ENCODE measurements at places on chromosomes 2 and 18.

DNA sequence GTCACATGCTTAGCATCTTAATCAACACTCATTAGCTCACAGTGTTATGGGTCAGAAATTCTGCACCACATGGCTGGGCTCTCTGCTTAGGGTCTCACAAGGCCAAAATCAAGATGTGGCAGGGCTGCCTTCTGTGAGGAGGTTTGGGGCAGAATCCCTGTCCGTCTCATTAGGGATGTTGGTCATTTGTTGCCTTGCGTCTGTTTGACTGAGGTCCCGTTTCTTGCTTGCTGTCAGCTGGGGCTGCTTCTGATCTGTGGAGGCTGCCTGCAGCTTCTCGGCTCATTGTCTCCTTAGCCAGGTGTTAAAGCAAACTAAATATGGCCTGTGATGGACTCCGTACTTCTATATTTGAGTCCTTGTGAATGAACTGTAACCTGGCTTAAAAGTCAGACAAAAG is 146.5 kb downstream of the NDUFA10 start:
- DNase-seq: no peak

GRCh38 chr2:174846941-174847938 is 83.0 kb upstream of the CHRNA1 start:
- no peak for DNase-seq

GRCh38 chr2:83757329-83757728 is 701.8 kb downstream of the SUCLG1 start:
- DNase-seq: no peak

GRCh38 chr2:45778720-45779171 is 127.3 kb downstream of the PRKCE start:
- no peak for DNase-seq

GRCh38 chr18:35479911-35480586 is 17.7 kb downstream of the INO80C start:
- no peak for DNase-seq

- no peak for DNase-seq
Observed at GRCh38 chr18:306608-307255, 38.9 kb upstream of the THOC1 start.

DNA sequence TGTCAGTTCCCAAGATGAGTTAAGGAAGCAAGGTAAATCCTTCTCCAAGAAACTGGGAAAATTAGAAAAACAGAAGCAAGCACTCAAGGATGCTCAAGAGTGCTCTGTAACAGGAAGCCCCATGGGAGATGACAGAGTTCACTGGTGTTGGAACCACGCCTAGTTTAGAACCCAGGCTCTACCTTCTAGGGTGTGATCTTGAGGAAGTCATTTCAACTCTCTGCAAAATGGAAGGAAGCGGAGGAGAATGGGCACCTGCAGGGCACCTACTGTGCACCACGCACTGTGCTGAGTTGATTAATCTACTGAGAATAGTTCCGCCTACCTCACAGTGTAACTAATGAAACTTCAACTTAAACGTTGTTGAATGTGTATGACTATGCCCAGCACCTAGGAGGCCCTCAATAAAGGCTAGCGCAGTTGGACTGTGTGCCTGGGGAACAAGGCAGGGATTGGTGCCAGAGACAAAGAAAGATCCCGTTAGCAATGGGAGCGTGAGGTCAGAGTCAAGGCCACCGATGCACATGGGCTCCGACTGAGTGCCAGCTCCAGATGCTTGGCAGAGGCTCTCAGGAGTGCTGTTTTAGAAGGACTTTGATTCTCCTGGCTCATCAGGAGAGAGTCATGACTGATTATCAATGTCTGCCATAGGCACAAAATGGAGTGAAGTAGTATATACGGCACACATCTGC is 93.7 kb downstream of the MAPK4 start:
- no peak for DNase-seq

GRCh38 chr2:188668017-188668680 is 306.0 kb upstream of the COL3A1 start:
- no peak for DNase-seq

GRCh38 chr2:197601726-197602125 is 73.7 kb downstream of the RFTN2 start:
- peak; percentile 5 for DNase-seq

DNA sequence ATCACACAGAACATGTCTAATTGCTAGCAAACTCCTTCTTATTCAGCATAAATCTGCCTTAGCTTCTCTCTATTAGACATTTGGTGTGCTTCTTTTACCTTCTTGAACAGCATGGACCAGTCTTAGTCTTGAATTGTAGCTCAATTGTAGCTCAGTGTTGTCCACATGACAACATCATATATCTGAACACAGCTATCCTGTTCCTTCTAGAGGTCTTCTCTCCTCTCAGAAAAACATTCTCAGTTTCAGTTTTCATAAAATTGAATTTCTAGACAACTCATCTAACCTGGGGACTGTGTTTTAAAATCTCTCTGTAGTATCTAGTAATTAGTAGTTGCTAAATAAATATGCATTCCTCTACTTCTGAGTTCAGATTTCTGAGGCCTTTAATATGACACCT is 47.6 kb downstream of the CPO start:
- no peak for DNase-seq

DNA sequence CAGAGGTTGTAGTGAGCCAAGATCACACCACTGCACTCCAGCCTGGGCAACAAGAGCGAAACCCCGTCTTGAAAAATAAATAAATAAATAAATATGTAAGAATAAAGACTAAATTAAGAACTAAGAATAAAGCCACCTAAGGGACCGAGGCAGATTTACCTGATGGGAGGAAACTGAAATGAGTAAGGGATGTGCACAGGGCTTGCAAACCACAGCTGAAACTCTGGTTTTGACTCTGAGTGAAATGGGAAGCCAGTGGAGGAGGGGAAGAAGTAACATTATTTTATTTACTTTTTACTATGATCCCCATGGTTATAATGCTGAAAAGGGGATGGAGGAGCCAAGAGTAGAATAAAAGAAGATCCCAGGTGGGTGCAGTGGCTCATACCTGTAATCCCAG is 107.3 kb downstream of the CABYR start:
- DNase-seq: no peak

- DNase-seq: peak; percentile 82
Observed at GRCh38 chr2:195533771-195534642, 123.0 kb upstream of the SLC39A10 start.

DNA sequence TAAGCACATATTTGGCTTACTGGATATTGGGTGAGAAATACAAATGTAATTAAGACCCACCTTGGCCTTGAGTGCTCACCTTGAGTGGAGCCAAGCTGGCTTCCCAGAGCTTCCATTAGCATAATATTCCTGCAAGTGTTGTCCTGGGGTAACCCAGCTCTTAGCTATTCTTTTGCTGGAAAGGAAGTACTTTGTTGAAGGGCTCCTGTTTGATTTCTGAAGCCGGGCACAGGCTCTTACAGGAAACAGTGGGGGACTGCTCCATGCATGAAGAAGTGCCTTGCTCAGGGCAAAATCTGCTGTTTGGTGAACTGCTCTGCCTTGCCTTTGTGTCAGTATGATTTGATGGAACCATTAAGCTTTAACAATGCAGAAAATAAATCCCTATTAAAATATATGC is 325.4 kb downstream of the SMAD2 start:
- no peak for DNase-seq

- no peak for DNase-seq
Observed at GRCh38 chr18:66752733-66753132, 148.8 kb upstream of the CDH19 start.

- no peak for DNase-seq
Observed at GRCh38 chr2:27724905-27725701, 46.4 kb upstream of the MRPL33 start.

- no peak for DNase-seq
Observed at GRCh38 chr2:173446722-173447121, 92.0 kb downstream of the CDCA7 start.

GRCh38 chr18:24019641-24020331 is 5.2 kb downstream of the TTC39C start:
- DNase-seq: no peak

DNA sequence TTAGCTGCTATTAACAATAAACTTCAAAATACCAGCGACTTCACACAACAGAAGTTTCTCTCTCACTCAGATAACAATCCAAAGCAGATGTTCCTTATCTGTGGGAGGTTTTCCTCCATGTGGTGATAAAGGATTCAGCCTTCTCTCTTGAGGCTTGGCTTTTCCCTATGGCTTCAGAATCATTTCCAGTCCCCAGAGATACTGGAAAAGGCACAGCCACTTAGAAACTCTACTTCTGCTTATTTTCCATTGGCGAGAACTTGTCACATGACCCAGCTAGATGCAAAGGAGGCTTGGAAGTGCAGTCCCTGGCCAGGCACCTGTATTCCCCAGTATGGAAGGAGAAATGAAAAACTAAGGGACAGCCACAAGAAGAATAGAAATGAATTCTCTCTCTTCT is 344.8 kb downstream of the MTX2 start:
- DNase-seq: no peak

- no peak for DNase-seq
Observed at GRCh38 chr2:53265544-53266299, 501.9 kb upstream of the CHAC2 start.

DNA sequence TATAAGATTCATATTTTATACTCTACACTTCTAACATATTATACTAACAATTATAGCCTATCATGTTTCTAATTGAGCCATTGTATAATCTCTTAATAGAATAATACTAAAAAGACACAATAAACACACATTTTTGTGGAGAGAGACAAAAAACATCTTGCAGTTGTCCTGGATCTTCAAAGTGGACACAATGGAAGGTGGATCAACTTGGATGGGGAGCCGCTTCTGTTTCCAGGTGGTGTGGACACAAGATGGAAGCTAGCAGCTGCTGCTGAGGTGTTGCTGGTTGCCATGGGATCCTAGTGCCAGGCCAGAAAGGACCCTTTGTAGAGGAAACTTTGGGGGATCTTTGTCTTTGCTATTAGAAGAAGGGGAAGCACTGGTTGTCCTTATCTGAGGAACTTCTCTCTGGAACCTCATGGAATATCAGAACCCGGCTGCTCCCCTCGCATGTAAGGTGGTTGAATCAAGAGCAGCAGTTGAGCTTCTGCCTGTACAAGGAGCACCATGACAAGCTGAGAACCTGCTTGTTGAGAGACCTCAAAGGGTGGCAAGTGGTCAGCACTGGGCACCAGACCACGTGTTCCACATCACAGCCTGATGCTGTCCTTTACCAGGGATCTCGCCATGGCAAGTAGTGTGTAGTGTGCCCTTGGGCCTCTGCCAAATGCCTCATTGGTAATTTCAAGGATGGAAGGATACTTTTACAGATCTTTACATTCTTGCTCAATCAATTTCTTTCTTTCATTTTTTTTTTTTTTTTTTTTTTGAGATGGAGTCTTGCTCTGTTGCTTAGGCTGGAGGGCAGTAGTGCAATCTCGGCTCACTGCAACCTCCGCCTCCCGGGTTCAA is 232.2 kb downstream of the MYCN start:
- DNase-seq: no peak

DNA sequence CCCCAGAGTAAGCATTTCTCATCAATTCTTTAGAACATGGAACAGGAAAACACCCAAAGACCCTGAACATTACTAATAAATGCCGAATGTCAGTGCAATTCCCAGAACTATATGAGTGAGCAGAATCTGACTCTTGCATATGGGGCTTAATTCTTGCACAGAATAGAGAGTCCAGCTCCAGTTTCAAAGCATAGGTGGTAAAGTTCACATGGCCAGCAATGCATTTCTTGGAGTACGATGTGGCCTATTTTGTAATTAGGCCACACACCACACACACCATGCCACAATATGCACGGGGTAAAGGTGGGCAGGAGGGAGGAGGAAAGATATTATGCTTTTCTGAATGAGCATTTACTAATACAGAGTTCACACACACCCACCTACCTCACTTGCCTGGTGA is 56.5 kb downstream of the PLA2R1 start:
- DNase-seq: no peak

GRCh38 chr2:57569396-57569795 is 477.2 kb upstream of the VRK2 start:
- DNase-seq: no peak

- DNase-seq: no peak
Observed at GRCh38 chr2:158403237-158403636, 53.3 kb downstream of the CCDC148 start.

DNA sequence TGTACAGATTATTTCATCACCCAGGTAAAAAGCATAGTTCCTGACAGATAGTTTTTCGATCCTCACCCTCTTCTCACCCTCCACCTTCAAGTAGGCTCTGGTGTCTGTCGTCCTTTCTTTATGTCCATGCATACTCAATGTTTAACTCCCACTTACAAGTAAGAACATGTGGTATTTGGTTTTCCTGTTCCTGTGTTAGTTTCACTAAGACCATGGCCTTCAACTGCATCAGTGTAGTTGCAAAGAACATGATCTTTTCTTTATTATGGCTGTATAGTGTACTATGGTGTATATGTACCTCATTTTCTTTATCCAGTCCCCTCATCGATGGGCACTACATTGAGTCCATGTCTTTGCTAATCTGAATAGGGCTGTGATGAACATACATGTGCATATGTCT is 184.2 kb downstream of the KCNJ3 start:
- DNase-seq: no peak

DNA sequence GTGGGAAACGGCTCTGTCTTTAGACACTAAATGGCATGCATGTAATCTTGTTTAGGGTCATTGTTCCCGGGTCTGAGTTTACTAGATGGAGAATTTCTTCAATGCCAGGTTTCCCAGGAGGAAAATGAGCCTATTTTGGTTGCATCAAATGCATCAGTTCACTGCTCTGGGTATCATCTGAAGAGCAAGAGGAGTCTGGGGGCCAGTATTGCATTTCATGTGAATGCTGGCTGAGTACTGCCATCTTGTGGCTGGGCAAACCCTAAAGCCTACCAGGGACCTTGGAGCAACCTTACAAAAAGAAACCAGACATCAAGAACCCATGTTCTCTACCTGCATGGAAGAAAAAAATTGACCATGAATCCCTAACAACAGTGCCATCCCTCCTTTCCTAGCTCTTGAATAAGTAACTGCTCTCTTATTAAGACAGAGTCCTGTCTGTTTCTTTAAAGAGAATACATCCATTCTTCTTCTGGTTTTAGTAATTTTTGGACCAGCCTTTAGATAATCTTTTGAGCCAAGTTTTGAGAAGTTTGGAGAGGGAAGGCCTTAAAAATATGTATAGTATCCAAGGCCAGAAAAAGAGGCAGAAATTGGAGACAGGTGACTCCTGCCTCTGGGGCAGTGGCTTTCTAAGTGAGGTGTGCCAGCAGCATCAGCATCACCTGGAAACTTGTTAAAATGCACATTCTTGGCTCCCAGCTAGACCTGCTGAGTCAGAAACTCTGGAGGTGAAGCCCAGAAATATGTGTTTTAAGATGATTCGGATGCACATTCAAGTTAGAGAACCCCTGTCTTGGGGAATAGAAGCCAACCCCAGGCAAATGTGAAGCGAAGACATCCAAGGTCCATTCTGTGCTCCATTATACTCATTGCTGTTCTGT is 261.0 kb upstream of the CXCR4 start:
- peak; percentile 5 for DNase-seq
